ENCODE measurements at places on chromosomes 7 and 10.
A peak's percentile ranks its signal among the peaks of the same experiment; 100 is the strongest.

DNA sequence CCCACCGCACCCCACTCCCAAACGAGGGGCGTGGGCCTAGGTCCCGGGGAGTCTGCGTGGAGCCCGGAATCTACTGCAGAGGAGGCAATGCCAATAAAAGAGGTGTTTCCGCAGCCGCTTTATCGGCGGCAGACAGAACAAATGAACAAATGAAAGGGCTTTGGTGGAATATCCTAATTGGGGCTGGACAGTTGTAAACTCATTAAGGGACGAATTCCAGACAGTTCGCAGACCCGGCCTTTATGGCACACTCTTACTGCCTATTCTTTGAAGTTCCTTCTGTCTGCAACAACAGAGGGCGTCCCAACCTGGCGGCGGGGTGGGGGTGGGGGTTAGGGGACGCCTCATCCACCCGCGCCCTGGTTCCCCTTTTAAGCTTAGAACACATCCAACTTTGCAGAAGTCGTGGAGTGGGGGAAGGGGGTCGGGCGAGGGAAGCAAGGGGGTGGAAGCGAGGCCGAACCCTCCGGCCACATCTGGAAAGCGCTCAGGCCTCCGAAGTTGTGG, 4.1 kb downstream of the HOXA9 start:
- peak; percentile 59 for DNase-seq

GRCh38 chr7:79454361-79454960, 994 bp upstream of the MAGI2 start:
- DNase-seq: peak; percentile 79

- DNase-seq: no peak
These were observed 100.4 kb upstream of the SEMA3A start for GRCh38 chr7:84294847-84295455.

DNA sequence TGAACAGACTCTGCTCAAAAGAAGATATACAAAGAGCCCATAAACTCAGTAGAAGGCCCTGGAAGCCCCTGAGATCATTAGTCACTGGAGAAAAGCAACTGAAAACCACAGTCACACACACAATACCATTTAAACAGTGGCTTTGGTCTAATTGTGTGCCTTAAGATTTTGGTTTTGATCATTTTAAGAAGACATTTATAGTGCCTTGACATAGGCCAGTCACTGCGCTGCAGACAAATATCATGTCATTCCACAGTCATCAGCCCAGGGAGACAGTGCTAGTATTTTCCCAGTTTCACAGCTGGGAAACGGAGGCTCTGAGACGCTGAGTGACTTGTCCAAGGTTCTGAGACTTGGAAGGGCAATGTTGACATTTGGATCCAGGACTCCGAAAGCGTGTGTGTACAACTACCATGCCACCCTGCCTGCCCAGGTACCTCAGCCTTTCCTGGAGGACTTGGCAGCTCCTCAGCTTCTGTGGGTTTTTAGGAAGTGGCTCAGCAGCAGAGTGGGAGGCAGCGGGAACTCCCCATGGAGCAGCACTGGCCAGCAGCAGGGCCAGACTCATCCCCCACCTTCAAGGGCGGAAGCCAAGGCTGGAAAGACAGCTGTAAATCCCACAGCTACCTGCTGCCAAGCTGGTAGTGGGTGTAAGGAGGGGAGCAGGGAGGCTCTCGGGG, 173.9 kb downstream of the WDR11 start:
- no peak for DNase-seq

DNA sequence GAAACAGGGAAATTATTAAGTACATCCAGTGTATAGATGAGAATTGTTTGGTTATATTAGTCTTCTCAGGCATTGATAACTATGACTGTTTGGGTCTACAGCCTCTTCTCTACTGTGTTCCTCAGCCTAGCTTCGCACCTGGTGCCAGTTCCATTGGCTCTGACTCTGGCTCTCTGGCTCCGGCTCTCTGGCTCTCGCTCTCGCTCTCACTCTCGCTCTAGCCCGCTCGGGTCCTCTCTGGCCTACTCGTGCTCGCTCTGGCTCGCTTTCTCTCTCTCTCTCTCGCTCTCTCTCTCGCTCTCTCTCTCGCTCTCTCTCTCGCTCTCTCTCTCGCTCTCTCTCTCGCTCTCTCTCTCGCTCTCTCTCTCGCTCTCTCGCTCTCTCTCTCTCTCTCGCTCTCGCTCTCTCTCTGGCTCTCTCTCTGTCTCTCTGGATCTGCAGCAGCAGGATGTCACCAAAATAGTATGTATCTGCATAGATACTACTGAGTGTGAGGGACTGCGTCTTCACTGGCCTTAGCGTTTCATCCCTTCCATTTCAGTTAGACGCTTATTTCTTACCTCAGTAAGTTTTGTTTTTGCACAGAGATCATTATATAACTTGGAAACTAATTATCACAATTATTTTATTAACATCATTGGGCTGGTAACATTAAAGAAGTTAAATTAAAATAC, 6.5 kb upstream of the SSBP1 start:
- DNase-seq: no peak

GRCh38 chr10:61164458-61165160, 220.6 kb upstream of the RHOBTB1 start:
- no peak for DNase-seq

GRCh38 chr7:1388703-1389335, 70.5 kb downstream of the MICALL2 start:
- no peak for DNase-seq

DNA sequence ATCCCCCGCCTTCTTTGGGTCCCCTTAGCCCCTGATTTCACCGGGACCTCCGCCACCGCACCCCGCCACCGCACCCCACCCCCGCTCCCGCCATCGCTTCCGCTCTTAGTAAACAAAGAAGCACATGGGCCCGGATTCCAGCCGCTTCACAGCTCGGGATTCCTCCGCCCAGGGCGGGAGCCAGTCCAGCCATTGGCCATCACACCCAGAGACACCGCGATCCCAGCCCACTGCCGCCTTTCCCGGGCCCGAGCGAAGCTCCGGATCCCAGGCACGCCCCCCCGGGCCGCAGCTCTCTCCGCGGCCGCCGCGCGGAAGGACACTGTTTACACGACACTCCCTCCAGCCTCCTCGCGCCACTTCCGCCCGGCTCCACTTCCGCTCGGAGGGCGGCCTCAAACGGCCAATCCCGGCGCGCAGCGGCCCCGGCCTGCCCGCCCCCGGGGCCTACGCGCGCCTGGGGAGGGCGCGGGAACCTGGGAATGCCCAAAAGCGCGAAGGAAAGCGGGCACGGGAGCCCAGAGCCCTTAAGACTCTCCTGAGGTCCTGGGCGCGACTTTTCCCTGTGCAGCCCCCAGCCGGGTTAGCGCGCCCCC, 679 bp downstream of the MCM7 start:
- peak; percentile 97 for DNase-seq

DNA sequence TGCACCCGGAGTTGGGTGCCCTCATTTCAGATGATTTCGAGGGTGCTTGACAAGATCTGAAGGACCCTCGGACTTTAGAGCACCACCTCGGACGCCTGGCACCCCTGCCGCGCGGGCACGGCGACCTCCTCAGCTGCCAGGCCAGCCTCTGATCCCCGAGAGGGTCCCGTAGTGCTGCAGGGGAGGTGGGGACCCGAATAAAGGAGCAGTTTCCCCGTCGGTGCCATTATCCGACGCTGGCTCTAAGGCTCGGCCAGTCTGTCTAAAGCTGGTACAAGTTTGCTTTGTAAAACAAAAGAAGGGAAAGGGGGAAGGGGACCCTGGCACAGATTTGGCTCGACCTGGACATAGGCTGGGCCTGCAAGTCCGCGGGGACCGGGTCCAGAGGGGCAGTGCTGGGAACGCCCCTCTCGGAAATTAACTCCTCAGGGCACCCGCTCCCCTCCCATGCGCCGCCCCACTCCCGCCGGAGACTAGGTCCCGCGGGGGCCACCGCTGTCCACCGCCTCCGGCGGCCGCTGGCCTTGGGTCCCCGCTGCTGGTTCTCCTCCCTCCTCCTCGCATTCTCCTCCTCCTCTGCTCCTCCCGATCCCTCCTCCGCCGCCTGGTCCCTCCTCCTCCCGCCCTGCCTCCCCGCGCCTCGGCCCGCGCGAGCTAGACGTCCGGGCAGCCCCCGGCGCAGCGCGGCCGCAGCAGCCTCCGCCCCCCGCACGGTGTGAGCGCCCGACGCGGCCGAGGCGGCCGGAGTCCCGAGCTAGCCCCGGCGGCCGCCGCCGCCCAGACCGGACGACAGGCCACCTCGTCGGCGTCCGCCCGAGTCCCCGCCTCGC, at the start of gene EGFR:
Gene EGFR (plus strand): TSS at position 657 of the 830 bp plus-strand sequence. CDS start 261 bp downstream, outside the sequence.
- no peak for DNase-seq

DNA sequence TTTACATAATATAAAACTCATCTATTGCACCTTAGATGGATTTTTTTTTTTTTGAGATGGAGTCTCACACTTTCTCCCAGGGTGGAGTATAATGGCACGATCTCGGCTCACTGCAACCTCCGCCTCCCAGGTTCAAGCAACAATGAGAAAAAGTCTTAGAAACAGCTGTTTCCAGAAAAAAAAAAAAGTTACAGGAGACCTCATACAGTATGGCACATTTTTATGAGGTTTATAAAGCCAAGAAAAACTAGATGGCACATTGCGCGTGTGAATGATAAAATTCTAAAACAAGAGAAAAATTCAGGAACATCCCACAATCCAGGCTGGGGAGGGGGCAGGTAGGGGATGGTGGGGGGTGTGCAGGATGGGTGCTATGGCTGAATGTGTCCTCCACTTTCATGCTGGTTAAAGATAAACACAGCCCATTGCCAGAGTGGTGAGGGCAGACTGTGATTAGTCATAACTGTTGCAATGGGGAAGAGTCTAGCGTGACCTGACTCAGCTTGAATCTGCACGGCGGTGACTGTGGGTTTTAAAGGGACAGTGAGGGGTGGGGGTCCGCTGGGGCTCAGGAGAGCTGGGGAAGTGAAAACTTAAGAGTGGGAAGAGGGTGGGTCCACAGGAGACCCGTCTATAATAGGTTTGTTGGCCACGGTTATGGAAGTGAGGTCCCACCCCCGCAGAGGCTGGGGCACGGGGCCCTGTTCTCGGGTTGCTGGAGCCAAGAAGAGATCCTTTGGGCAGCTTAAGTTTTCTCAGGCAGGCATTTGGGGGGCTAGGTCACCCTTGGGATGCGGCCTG, 11.9 kb upstream of the LRRC27 start:
- DNase-seq: peak; percentile 83

DNA sequence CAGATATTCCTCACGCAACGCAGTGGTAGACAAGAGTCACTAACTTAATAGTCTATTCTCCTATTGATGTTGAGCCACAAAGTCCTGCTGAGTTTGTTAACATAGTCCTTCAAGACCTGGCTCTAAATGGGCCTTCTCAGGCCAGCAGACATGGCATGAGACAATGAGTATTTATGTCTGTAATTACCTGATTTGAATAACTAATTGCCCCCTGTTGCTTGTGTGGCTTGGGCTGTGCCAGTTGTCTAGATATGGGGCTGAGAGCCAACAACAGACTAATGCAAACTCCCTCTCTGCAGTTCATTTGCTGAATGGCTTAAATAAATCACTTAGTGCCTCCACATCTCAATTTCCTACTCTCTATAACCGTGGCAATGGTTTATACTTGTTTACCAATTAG, 65.5 kb upstream of the VWC2 start:
- no peak for DNase-seq

DNA sequence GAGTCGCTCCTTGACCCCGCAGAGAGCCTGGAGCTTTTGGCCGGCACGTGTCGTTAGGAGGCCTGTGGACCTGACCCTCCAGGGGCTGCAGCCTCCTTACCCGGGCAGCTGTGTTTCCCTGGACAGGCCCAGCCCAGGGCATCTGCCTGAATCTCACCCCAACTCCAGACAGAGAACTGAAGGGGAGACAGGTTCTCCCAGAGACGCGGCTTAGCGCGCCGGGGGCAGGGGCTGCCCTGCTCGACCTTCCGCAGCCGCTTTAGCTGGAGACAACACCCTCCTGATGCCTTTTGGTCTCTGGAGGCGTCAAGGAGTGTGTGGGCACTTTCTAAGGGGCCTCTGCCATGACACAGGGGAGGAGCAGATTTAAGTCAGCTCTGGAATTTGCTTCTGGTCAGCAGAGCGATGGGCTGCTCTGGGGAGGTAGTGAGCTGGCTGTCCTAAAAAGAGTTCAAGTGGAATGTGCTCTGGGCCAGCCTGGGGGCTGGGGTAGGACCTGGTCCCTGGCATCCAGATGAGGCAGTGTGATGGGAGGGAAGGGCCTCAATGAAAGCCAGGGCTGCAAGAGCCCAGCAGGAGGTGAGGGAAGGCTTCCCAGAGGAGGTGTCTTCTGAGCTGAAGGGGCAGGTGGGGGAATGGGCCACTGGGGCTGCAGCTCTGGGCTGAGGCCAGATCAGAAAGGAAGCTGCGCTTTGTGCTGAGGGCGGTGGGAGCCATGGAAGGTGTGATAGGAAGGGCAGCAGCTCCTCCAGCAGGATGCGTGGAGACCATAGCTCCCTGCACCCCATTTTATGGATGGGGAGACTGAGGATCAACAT, 5.8 kb downstream of the GRIFIN start:
- no peak for DNase-seq

DNA sequence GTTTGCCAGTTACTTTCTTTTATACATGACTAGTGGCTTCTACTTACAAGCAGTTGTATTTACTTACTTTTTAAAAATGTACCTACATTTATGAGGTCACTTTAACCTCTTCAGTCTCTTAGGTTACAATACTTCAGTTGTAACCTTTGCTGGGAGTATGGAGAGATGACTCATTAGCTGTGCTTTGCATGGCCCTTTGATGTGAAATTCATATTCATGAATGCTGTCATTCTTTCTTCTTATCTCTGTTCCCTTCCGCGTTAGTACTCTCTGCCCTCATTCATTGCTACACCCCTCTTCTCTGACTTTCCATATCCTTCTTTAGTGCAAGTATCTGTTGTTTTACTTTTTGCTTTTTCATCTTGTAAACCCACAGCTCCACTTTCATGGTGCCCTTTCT, 164.3 kb downstream of the BMPER start:
- no peak for DNase-seq

- DNase-seq: peak; percentile 41
These were observed 51.2 kb downstream of the KIF5B start for GRCh38 chr10:32005050-32005449.

- no peak for DNase-seq
These were observed 40.8 kb upstream of the LOXL4 start for GRCh38 chr10:98308669-98309365.

- DNase-seq: no peak
These were observed 18.8 kb downstream of the MRPS24 start for GRCh38 chr7:43850348-43851116.

GRCh38 chr10:4519658-4520402, 306.2 kb upstream of the AKR1E2 start:
- DNase-seq: peak; percentile 86

GRCh38 chr10:126060261-126060931, 164.0 kb downstream of the FANK1 start:
- peak; percentile 21 for DNase-seq

GRCh38 chr7:41333511-41333910, 369.4 kb downstream of the INHBA start:
- no peak for DNase-seq

DNA sequence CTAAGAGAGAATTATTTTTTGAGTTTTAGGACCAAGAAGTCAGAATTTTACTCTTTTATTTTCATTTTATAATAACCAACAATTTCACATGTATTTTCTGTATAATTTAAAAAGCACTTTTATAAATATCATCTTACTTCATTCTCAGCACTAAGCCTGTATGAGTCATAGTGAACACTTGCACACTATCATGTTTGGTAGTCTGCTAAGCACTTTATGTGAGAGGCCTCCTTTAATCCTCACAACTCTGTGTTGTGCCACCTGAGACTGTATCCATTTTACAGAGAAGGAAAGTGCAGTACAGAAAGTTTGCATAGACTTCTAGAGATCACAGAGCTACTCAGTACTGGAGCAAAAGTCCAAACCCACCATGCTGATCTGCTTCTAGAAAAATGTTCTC, 939.6 kb downstream of the NRG3 start:
- DNase-seq: no peak

Measured in suppressor macrophage treated with lipopolysaccharide for 4 hours (primary cell).